ENCODE measurements at places on chromosomes 7 and 10.

- no peak for DNase-seq
Observed at GRCh38 chr10:70743430-70743788, 41.8 kb downstream of the TBATA start.

DNA sequence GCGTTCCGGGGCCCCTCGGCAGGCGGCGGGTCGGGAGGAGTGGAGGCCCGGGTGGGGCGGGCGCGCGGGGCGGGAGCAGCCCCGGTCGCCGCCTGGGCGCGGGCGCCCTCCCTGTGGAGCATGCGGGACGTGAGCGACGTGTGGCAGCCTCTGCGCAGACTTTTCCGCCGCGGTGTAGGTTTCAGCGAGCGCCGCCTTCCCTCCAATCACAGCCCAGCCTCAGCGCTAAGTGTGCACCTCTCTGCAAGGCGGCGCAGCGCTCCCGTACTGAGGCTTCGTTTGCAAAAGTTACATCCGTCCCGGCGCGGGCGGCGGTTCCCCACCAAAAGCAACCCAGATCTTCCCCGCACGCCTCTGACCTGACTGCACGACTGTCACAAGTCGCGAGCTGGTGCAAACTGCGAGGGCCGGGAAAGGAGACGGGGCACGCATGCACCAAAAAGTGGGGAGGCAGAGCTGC is 1.2 kb upstream of the PFKFB3 start:
- DNase-seq = no peak

GRCh38 chr10:44898665-44899064 is 12.5 kb upstream of the TMEM72 start:
- no peak for DNase-seq

- DNase-seq = no peak
Observed at GRCh38 chr7:155184923-155185322, 112.8 kb upstream of the INSIG1 start.

DNA sequence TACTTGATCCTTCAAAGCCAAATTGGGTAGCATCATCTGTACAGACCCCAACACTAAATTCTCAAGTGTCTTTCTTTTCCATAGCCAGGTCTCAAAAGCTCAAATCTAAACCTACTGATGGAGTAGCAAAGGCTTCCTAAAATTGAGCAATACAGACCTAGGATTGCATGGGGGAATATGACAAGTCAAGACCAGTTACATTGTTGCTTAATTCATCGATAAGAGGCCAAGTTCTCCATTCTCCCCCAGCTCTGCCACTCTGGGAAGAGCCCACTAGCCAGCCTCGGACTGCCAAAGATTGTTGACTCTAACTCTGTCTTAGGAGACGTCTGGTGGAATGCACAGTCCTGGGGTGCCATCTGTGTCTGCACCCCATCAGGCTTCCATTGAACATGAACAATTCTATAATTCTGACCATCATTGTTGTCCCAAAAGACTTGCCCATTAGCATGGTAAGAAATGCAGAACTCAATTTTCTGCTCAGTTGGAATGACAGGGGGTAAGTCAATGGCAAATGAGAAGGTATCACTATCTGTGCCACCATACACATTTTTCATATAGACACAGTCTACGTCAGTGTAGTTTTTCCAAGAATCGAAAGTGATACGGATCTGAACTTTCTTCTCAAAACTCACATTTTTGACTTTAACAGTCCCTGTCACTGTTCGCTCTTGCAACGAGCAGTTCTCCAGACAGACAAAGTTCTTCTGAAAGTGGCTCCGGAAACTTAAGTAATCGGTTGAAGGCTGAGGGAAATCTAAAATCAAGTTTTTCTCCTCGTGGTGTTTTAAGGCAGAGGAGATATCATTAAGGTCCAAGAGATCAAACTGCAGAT is 2.9 kb downstream of the PPP1R3C start:
- no peak for DNase-seq

- DNase-seq = no peak
Observed at GRCh38 chr7:124162667-124163066, 129.8 kb upstream of the TMEM229A start.

DNA sequence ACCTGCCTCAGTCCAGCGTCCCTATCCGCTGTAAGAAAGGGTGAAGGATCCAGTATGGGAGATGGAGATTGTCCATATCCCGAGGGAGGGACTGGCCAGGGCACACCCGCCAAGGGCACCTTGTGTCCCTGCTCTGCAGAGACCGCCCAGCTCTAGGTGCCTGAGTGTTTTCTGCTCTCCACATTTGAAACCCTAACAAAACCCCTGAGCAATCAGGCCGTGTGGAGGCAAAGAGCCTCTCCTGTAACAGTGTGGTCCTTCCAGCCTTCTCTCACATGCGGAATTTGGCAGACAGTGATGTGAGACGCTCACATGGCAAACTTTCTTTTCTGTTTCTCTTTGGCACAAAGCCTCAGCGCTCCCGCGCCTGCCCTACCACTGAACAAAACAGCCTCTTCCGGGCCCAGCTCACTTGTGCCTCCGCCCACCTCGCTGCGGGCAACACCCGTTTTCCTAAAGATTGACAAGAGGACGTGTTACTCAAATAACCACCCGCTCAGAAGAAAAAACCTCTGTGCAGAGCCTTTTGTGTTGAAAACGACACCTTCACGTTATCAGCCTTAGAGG is 514.8 kb downstream of the DNAJB6 start:
- DNase-seq = no peak

DNA sequence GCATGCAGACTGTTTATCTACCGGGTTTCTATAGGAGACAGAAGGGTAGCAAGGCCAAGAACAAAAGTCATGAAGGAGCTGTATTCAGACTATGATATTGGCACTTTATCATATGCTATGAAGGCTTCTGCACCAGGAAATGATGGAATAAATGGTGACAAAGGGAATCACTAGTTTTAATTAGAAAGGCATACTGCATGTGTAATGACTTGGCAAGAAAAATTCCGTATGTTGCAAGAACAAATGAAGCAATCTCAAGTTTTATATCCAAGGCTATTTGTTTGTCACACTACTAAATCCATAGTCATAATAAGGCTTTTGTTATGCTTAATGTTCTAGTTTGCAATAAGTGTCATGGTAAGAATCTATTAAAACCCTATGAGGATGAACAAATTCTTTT is 230.9 kb downstream of the ZEB1 start:
- DNase-seq = no peak

DNA sequence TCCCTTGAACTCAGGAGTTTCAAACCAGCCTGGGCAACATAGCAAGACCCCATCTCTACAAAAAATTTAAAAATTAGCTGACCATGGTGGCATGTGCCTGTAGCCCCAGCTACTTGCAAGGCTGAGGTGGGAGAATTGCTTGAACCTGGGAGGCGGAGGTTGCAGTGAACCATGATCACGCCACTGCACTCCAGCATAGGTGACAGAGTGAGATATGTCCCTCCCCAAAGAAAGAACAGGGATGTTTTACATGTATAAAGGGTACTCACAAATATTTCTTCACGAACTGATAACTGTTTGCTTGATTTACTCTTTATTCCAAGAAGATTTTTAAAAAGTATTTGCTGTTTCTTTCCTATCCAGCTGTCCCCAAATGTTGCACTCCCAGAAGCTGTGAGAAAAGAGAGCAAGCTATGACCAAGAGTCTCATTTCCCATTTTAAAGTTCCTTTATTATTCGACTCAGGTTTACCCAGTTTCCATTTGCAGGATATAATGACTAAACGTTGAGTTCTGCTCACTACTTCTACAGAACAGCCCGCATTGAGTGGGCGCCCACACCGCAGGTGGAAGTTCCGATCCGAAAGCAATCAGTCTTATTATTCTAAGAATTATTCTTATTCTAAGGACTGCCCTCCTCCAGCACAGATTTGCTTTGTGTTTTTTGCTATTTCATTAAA is 90.7 kb downstream of the APBB1IP start:
- DNase-seq = no peak

- no peak for DNase-seq
Observed at GRCh38 chr7:151599401-151600227, 79.9 kb upstream of the RHEB start.

GRCh38 chr7:100867776-100868485 is 744 bp downstream of the TRIP6 start:
- DNase-seq = no peak

DNA sequence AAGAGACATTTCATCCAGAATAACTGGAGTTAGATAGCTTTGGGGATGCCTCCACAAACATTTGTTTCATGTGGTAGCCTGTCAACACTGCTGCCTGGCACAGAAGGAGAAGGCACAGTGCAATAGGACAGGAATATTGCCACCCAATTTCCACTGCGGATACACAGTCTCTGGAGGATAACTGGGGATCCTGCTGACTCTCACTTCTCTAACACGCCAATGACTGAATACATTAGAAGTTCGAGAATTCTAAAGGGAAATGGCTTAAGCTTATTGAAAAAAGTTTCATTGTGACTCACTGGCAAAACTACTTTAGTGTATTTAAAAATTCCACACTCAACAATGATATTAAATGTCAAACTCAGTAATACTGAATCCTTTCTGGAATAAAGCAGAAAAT is 12.9 kb downstream of the ARL3 start:
- DNase-seq = no peak

GRCh38 chr7:129101746-129102145 is 42.8 kb upstream of the TSPAN33 start:
- DNase-seq = no peak

DNA sequence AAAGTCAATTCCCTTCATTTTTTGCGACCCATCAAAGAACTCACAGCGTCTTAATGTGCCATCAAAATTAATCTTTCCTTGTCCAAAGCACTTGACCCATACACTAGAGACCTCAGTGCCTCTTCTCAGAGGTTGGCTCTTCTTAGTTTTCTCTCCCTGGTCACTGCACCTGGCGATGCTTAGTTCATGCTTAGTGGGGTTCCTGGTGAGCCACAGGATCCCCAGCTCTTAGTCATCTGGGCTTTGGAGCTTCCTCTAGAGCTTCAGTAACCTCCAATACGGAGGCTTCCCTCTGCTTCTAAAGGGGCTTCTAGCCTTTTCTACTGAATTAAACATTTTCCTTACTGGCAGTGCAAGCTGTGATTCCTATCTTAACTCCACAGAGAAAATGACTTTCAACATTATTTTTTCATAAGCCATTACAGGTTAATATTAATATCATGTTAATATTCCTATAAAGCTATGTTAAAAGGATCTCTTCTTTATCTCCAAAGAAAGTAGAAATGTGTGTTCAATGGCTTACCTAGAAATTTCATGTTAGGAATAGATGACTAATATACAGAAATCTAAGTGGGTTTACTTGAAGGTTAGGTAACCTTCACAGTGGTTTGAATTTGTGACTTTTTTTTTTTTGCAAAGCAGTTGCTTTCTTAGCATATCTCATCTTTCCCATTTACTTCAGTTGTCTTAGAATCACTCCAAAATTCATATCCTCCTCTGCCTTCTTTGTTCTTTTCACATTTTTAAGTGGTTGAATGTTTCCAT is 295.2 kb downstream of the CAMK1D start:
- no peak for DNase-seq

GRCh38 chr10:11214407-11214806 is 196.7 kb downstream of the CELF2 start:
- DNase-seq = no peak

DNA sequence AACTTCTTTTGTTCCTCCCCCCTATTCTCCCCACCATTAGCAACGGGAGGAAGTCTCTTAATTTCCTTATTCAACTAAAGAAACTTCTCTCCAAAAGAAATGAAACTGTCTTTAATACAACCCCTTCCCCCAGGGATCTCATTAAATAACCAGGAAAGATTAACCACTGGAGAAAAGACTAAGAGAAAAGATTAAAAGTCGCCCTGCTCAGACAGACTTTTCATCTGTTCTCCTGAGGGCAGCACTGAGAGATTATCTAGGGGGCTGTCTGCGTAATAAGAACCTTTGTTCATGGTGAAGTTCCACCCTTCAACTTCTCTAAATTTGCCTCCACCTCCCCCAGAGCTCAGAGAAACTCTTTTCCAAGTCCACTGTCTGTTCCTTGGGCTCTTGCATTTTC is 105.5 kb downstream of the HGF start:
- no peak for DNase-seq

DNA sequence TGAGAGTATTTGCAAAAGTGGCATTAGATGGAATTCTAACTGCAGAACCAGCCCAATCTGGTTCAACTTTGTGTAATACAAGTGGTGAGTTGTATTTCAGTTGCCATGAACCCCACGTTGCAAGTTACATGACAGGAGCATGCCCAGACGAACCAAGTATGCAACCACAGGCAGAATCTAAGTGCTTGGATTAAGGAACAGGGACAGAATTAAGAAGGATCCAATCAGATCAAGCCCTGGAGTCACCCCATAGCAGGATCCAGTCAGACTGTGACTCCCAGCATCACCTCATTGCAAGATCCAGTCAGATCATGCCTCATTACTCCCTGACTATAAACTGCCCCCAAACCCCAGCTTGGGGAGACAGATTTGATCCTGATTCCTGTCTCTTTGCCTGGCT is 388.7 kb upstream of the NRP1 start:
- no peak for DNase-seq

GRCh38 chr7:40937879-40938278 is 765.0 kb downstream of the INHBA start:
- no peak for DNase-seq

- DNase-seq = no peak
Observed at GRCh38 chr7:19957664-19958063, 184.2 kb upstream of the TMEM196 start.

DNA sequence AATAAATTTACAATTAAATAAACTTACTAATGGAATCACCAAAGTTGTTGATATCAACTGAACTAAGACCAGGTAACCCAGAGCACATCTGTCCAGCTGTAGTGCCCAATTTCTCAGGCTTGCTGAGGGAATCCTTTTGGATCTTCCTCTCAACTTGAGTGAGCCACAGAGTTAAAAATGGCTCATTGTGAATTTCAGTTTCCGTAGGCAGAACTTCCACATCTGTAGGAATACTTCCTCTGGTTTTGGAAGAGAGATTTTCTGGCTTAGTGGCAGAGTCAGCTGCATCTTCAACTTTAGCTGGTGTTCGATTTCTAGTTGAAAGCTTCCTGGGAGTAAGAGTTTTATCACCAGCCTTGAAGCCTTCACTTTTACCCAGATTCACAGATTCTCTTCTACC is 11.3 kb downstream of the MKI67 start:
- DNase-seq = no peak

DNA sequence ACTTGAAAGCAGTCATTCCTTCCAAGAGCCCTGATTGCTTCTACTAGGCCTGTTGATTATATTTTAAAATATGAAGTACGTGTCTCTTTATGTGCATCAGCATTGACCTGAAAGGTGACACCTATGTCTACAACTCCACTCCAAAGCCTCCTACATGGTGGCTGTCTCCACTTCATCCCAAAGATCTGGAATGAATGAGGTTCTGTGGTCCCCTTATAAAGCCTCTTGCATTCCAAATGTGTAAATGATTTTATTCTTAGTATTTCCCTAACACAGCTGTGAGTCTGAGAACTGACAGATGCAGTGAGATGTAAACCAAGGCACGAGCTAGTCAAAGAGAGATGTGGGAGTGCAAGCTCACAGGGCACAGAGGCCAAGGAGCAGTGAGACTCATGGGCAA is 176.0 kb upstream of the SVIL start:
- no peak for DNase-seq

DNA sequence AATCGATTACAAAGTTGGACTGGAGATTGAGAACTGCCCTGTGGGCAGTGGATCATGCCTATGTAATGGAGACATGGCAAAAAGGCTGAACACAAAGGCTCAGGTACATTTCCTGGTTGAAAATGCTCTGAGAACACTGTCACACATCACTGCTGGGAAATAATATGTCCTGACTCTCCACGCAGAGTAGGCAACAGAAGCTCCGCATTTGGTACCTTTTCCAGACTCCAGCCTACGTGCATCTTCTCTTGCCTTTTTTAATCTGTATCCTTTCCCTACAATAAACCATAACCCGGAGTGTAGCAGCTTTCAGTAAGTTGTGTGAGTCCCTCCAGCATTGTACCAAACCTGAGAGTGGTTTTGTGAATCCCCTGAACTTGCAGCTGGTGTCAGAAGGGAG is 134.7 kb downstream of the SORBS1 start:
- DNase-seq = no peak

- no peak for DNase-seq
Observed at GRCh38 chr10:121597504-121598262, 561 bp downstream of the FGFR2 start.

Measured in keratinocyte (primary cell).